ENCODE measurements at places on chromosomes 4 and X.

- DNase-seq, result no peak
Measured at GRCh38 chrX:137646472-137646871, 80.5 kb downstream of the ZIC3 start.

DNA sequence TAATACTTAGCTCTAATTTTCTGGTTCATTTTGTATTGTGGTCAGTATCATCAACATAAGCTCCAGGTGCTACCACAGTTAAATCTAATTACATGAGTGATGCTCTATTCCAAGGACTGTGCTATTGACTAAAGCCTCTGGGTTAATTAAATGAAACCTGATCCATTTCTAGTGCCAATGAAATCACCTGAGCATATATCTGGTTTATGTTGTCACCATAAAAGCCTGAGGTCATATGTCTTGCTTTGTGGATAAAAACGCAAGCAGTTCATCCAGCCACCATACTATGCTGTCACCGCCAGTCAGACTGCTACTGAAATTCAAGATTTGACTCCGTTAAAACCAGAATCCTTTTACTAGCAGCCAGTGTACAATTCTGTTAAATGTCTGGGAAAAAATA, 64.2 kb upstream of the ZNF518B start:
- no peak for DNase-seq

- no peak for DNase-seq
Measured at GRCh38 chr4:120085705-120086104, 19.1 kb upstream of the MAD2L1 start.

- no peak for DNase-seq
Measured at GRCh38 chrX:39967348-39967747, 130.4 kb downstream of the BCOR start.

DNA sequence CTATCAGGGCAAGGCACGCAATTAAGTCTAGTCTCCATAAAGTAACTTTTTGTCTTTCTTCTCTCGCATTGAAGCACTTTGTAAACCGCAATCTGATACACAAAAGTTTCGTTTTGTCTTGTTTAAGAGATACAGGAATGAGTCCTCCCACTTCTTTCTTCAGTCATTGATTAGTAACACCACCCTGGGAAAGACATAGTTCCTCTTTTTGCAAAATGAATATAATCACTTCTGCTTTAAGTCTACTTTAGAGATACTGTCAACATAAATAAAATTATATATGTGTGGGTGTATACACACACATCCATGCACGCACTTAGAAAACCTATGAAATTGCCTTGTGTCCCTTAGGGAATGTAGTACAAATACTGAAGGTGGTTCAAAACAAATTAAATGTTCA, 11.7 kb downstream of the COQ2 start:
- no peak for DNase-seq

DNA sequence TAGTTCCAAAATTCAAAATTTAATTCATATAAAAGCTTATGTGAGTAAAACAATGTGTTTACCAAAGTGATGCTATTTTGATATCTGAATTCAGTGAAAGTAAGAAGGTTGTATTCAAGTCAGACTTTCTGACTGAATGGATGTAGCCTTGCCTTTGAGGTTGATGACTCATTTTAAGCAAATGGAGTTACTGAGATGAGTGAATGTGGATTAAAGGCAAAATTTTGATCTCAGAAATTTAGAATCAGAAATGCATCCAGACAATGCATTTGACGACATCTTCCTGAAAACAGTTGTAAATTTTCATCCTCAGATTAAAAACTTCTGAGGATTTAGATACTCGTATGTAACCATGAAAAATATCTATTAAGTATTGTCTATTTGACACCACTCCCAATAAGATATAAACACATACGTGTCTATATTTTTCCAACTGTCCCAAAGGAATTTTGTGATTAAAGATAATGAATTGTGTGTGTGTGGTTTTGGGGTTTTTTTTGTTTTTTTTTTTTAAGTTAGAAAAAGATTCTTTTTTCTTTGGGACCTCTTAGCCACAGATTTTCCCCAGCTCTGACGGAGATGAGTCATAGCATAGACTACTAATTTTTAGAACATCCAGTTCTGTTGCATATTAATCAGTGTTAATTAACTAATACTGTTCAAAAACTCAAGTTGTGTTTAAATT, 34.4 kb downstream of the NFKB1 start:
- DNase-seq, result no peak

GRCh38 chr4:35867057-35867456, 377.3 kb downstream of the ARAP2 start:
- DNase-seq, result no peak

- no peak for DNase-seq
Measured at GRCh38 chr4:28481565-28481964, 1620.9 kb downstream of the STIM2 start.

- no peak for DNase-seq
Measured at GRCh38 chrX:116281106-116281505, 110.6 kb downstream of the AGTR2 start.

DNA sequence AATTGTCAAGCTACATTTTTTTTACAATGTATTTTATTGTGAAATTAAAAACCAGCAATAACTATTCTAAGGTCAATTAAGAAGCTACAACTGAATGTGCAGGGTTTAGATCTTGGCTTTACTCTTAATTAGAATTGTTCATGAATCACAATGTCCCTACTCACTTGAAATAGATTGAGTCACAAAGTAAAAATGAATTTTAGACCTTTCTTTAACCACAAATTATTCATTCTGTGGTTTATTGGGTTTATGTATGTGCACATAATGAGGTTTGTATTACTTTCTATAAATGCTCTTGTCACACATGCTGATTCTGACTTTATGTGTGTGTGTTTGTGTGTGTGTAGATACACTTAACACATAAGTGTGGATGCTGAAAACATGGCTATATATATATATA, 647.0 kb upstream of the AADAT start:
- no peak for DNase-seq

GRCh38 chrX:80423000-80423399, 2.8 kb downstream of the TENT5D start:
- no peak for DNase-seq

DNA sequence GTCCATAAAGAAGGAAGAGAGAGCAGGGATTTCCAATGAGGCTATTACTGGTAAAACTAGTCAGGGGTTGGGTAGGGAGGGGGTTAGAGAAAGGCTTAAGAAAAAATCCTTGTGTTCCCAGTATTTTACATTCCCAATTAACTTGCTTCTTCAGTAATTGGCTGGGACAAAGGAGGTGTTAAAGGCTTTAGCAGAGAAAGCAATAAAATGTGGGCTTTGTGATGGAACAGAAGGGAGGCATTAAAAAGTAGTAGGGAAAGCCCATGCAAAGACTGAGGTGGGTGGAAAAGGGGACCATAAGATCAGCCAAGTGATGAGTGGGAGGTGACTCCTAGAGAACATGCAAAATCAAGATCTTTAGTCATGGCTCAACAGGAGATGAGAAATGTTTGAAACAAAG, 1467.2 kb downstream of the RPA4 start:
- DNase-seq, result no peak

GRCh38 chrX:96551322-96551872, 133.2 kb upstream of the DIAPH2 start:
- no peak for DNase-seq

DNA sequence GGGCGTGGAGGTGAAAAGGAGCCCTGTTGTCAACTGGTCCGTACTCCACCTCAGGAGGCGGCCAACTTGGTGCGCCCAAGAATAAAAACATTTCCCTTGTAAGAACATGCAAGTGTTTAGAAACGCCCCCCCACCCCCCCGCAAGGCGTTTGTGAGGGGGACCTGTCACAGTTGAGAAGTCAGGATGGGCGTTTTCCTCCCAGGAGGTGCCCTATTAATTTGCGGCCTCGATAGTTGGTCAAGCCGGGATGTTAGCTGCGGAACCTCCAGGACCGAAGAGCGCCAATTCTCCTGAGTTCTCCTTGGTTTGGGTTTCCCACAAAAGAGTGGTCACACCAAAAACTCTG, 651 bp upstream of the SAP30 start:
- DNase-seq, result peak; percentile 27

- no peak for DNase-seq
Measured at GRCh38 chrX:133475521-133475920, 60.2 kb upstream of the GPC4 start.

DNA sequence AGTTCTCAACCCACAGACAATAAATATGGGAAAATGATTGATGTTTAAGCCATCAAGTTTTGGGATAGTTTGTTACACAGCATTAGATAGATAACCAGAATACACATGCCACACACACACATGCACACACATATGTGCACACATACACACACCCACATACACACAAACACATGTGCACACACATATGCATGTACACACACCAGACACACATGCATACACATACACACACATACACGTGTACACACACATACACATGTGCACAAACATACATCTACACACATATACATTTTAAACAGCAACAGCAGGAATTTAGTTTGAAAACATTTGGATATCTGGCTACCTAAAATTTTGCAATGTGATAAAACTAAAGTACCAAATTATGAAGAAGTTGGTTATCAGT, 42.7 kb upstream of the TMEM150C start:
- no peak for DNase-seq

DNA sequence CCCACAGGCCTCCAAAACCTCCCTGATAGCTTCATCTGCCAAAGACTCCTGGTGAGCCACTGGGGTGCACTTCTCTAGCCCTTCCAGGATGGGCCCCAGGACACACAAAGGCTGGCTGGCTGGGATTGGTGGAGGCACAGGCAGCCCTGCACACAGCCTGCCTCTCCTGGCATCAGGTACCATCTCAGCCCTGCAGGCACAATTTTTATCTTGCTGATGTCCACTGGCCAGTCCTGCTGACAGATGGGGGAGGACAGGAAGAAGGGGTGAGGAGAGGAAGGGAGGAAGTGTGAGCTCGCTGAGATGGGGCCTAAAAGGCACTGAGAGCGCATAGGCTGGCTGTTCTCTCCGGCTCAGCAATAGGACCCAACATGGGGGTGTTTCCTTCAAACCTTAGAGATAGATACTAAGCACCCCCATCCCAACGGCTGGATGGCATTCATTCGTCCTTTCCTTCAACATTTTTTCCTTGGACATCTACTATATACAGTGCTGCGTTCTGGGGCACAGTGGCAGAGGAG, 92.7 kb downstream of the PJA1 start:
- DNase-seq, result no peak
